ENCODE measurements at places on chromosomes 12 and 14.

GRCh38 chr12:129657179-129657578 is 246.6 kb downstream of the TMEM132D start:
- DNase-seq, result no peak

- DNase-seq, result no peak
Measured at GRCh38 chr14:91613459-91614112, 103.5 kb upstream of the PPP4R3A start.

- no peak for DNase-seq
Measured at GRCh38 chr12:130768120-130768519, 52.0 kb upstream of the RIMBP2 start.

DNA sequence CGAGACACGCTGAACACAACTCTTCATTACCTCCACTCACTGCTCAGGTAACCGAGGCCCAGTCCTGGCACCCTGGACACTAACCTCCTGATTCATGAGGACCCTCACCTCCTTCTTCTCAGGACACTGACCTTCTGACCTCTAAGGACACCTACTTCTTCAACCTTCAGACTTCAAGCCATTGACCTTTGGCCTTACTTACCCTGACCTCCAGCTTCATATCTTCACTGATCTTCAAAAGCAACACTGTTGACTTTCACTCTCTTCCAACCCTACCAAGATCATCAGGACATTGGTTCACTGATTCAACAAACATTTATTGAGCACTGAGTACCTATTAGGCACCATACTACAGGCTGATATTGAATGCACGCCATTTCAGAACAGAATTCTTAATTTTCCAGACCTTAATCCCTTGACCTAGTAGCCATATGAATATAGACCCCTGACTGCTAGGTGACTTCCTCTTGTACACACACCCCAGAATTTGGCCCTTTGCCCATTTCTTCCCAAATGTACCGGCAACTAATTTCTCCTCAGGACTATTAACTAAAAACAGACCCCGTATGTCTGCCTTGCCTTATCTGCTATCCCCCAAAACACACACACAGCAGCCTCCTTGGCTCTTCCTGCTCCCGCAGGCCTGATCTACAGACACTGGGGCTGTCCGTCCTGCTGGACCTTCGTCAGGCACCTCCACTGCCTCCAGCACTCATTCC is 5.8 kb downstream of the ARHGEF40 start:
- DNase-seq, result no peak

DNA sequence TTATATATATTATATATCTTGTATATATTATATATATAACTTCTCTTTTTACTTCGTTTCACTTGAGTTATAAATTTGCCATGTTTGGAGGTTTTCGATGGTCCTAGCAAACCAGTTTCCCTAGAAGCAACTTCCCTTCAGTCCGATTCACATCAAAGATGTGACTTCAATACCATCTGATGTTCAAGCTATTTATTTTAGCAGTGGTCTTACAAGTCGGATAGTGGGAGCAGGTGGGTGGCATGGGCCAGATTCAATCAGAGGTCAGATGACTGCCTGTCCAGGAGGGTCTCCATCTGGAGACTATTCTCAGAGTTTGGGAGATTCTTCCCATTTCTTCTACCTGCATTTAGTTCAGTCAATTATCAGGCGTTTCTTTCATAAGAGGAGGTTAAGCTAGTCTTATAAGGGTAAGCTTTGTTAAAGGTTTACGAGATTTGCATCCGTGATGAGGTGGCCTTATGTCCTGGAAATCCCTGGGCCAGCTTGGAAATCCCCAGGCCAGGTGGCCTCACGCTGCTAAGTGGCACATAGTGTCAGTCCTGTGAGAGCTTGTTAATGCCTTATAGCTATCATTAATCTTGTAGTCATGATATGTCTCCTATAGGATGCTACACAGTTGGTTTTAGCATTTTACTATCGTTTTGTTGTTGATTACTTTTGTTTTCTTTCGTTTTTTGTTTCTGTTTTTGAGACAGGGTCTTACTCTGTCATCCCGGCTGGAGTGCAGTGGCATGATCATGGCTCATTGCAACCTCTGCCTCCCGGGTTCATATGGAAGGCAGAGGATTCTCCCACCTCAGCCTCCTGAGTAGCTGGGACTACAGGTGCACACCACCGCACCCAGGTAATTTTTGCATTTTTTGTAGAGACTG is 145.8 kb downstream of the BICD1 start:
- no peak for DNase-seq

- no peak for DNase-seq
Measured at GRCh38 chr12:30726647-30727046, 28.1 kb downstream of the CAPRIN2 start.

DNA sequence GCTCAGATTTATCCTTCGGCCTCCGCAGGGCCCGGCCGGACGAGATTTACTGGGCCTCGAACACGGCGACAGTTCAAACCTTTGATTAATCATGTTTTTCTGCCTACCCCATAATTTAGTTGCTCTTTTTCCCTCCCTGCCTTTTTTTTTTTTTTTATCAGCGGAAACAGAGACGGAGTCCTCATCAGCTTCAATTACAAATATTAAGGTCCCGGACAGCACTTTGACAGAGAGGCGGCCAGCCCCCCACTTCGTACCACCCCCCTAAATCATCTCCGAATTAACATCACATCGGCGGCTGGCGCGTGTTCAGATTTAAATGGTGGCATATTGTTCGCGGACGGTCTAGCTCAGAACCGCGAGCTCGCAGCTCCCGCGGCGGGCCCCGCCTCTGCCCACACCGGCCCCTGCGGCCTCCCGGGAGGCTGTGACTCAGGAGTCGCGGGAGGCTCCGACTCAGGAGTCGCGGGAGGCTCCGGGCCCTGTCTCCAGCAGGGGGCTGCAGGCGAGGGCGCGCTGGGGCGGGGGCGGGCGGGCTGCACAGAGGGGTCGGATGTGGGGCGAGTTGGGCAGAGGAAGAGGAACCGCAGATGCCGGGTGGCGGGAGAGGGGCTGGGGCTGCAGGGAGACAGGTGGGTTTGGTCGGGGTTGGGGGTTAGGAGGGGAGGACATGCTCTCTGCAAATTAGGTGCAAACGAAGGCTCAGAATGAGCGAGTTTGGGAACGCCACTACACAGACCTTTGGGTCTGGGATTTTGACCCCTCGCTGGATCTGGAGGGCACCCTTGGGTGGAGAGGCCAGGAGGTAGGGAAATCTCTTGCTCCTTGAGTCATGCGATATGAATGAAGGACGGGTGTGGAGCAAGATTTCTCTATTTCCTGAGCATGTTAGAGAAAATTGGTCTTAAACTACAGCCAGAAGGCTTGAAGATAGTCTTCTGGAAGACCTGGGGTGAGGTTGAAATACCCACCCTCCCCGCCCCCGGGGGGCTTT is 19.6 kb upstream of the ATP5MC2 start:
- no peak for DNase-seq

GRCh38 chr12:89645434-89645833 is 63.2 kb downstream of the ATP2B1 start:
- DNase-seq, result no peak

GRCh38 chr12:104501115-104501514 is 44.4 kb downstream of the CHST11 start:
- no peak for DNase-seq

DNA sequence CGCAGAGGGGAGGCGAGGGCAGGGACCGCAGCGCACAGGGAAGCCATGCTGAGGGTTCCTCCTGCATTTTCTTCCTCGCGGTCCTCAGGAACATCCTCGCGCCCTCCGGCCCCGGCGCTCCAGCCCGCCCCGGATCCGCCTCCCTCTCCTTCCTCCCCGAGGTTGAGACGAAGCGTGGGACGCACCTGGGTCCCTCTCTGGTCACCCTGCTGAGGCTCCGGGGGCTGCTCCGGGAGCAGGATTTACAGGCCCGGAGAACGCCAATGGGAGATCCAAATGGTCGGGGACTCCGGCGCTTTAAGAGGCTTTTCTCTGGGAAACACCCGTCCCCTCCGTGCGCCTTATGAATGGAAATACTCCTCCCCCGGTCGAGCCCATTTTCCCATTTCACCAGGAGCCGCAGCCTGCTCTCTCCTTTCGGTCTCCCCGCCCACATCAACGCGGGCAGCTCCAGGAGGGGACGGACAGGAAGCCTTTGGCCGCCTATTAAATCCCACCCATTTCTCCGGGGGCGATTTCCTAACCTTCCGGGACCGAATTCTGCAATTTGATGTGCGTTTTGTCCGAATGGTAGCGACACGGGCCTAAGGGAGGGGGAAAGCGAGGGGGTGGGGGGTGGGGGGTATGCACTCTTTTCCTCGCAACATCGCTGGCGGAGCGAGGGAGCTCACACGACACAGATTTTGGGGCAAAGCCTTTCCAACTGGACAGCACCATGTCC is at the start of gene UNC79:
UNC79 (plus strand) TSS at position 625 of the 721 bp plus-strand sequence; CDS start at position 716, 91 bp downstream.
- no peak for DNase-seq

DNA sequence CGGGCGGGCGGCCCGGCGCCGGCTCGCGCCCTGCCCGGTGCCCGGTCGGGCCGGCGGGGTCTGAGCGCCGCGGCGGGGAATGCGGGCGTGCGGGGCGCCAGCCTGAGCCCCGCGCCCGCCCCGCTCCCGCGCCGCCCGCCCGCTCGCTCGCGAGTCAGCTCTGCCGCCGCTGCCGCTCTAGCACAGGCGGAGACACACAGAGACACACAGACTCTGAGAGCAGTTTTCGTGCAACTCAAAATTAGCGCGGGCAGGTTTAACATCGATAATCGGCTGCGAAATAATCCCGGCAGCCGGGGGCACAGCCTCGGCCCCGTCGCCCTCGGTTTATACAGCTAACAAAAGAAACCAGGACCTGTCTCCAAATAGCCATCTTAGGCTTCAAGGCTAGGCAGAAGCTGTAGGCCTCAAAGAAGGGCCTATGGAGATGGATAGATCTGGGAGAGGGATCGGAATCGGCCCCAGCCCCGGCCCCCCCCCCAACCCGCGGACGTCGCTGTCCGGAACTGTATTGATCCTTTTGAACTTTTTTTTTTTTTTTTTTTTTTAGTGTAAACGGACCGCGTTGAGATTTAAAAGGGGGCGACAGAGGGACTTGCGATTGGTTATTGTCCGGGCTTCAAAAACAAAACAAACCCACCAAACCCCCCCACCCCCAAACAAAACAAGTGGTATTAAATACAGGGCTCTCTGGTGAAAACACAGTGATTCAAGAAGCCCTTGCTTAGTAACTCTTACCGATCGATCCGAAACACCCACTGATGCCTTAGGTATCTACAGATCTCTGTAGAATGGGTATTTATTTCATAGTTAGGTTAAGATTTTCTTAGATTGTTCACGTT is 1.1 kb downstream of the ARID2 start:
- no peak for DNase-seq

DNA sequence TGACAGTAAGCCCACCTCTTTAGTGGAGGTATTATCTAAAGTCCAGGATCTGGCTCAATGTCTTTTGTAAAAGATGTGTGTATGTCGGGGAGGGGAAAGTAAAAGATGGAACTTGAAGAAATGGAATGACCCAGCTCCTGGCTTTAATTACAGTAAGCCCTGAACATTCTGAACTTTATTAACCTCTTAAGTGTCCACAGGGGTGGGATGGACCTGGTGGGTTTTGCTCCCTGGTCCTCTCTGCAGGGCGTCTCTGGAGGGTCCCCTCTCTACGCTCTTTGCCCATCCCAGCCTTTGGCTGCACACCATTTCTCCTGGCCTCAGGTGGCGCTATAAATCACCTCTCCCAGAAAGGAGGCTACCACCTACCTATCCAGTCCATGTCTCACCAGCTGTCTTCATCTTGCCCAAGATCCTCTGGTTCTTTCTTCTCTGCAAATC is 3.7 kb upstream of the CISTR start:
- no peak for DNase-seq

DNA sequence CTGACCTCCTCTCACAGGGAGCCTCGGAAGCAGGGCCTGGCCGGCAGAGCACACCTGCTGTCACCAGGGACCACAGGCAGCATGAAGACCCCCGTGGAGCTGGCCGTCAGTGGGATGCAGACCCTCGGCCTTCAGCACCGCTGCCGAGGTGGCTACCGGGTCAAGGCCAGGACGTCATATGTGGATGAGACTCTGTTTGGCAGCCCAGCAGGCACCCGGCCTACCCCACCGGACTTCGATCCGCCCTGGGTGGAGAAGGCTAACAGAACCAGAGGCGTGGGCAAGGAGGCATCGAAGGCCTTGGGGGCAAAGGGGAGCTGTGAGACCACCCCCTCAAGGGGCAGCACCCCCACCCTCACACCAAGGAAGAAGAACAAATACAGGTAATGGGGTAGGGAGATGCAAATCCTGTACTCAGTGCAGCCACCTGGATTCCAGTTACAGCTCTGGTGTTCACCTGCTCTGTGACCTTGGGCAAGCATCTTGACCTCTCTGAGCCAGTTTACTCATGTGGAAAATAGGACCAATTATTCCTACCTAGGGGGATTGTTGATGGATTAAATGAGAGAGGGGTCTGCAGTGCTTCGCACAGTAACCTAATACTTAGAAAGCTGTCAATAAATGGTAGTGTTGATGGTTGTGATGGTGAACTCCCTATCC is 1.3 kb downstream of the RITA1 start:
- no peak for DNase-seq

GRCh38 chr12:71220260-71220659 is 62.5 kb upstream of the TSPAN8 start:
- DNase-seq, result no peak

GRCh38 chr12:106110626-106111300 is 28.0 kb downstream of the NUAK1 start:
- no peak for DNase-seq

GRCh38 chr12:22866406-22866805 is 241.4 kb downstream of the ETNK1 start:
- DNase-seq, result no peak

DNA sequence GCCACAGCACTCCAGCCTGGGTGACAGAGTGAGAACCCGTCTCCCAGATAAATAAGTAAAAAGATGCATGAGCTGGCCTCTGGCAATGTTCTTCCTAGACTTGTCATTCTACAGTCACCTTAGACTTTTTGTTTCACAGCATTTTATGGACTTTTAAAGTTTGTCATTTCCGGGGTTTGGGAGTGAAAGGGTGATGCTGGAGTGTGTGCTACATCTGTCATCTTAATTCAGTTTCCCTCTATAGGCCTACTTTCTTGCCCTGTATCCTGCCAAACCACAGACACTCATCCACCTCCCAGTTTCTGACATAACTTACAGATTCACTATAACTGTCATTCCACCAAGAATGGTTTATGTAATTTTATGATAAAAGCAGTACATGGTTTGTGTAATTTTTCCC is 166.7 kb upstream of the PARP11 start:
- no peak for DNase-seq
